Mesothelial cell of epicardium (in vitro differentiated cells): ENCODE measurements at places on chromosomes 5 and 9. TPM values are rescaled to one million over a fixed set of nuclear protein-coding genes. Genes with fewer than 3 reads are reported as not detected.

Gene INSL4
- not detected in 3 replicates for total RNA-seq

Gene ELL2
- total RNA-seq, result 11.7 to 13.5 TPM (median 11.8 TPM) in 3 replicates

GRCh38 chr5:1394881-1395860 lies 50.1 kb downstream of the SLC6A3 start:
- H3K4me1 ChIP-seq, result no peaks in the 10 kb centered on the region
- no peaks in the 10 kb centered on the region for H3K36me3 ChIP-seq
- no peak overlapping the region for H3K4me3 ChIP-seq
- H3K27me3 ChIP-seq, result peaks cover 64% of the 10 kb centered on the region
- DNase-seq, result no peak

DNA sequence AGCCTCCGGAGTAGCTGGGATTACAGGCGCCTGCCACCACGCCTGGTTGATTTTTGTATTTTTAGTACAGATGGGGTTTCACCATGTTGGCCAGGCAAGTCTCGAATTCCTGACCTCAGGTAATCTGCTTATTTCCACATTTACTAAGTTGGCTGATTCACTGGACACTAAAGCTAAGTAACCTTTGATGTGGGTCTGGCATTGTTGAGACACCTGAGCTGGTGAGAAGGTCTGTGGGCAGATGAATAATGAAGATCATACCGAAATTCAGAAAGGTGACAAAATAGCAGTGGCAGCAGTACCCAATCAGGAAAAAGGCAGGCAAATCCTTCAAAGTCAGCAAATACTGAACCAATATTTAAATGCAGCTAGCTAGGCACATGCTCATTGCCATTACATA lies 210.6 kb upstream of the ZNF608 start:
- no peaks in the 10 kb centered on the region for H3K36me3 ChIP-seq
- peaks cover 4% of the 10 kb centered on the region for H3K4me1 ChIP-seq
- DNase-seq, result no peak
- no peaks in the 10 kb centered on the region for H3K27me3 ChIP-seq
- H3K27ac ChIP-seq, result no peak overlapping the region

DNA sequence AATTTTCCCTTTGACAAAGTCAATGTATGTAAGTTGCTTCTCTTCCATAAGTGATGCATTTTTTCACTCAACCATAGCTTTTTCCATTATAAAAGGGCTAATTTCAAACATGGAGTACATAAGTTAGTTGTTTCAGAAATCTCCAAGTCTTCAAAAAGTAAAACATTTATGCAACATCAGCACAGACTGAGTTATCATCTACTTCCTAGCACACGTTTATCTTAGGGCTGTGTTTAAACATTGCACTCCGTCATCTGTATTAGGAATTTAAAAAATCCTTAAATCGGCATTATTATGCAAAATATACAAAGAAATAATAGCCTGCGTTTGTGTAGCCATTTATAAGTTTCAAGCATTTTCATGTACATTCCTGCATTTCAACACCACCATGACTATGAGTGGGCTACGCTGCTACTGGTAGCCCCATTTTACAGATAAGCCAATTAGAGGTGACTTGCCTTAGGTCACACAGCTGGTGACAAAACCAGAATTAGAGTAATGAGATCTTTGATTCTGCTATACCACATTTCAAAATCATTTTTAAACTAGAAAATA lies 43.4 kb downstream of the PTPN3 start:
- DNase-seq, result no peak
- H3K36me3 ChIP-seq, result peaks cover 4% of the 10 kb centered on the region
- no peaks in the 10 kb centered on the region for H3K27me3 ChIP-seq
